ENCODE measurements at places on chromosomes 7 and 10.

GRCh38 chr7:42253316-42253715 is 16.3 kb upstream of the GLI3 start:
- DNase-seq, result no peak

- no peak for DNase-seq
Measured at GRCh38 chr7:101156866-101157589, 2.8 kb downstream of the AP1S1 start.

GRCh38 chr7:117176206-117176605 is 146.7 kb downstream of the WNT2 start:
- no peak for DNase-seq

- no peak for DNase-seq
Measured at GRCh38 chr7:157650801-157651200, 314.0 kb downstream of the DNAJB6 start.

- DNase-seq, result no peak
Measured at GRCh38 chr7:22651534-22652243, 75.3 kb upstream of the IL6 start.

DNA sequence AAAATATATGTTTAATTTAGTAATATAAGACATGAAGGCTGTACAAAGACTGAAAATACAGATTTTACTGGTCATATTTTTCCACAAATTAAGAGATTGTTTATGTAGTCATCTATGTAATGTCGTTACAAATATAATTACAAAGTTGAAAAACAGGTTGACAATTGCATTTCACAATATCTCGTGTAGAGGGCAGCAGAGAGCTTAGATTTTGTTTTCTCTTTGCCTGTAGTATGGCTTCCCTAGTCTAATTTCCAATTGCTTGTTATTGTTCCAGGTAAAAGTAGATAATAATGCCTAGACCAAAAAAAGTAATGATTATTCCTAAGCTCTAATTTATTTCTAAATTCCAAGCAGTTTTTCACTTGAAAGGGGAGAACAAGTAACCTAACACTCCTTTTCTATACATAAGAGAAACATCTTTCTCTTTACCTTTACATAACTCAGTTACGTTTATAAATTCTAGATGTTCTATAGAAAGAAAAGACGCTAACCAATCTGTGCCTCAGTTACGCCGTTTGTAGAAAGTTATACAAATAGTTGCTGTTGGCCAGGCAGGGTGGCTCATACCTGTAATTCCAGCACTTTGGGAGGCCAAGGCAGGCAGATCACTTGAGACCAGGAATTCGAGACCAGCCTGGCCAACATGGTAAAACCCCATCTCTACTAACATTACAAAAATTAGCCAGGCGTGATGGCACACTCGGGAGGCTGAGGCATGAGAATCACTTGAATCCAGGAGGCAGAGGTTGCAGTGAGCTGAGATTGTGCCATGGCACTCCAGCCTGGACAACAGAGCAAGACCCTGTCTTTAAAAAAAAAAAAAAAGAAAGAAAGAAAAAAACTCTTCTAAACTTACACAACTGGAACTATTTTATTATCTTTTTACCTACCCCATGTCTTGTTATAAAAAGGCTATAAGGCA is 30.0 kb downstream of the NET1 start:
- DNase-seq, result no peak

- DNase-seq, result no peak
Measured at GRCh38 chr7:3197567-3198213, 103.4 kb upstream of the SDK1 start.

DNA sequence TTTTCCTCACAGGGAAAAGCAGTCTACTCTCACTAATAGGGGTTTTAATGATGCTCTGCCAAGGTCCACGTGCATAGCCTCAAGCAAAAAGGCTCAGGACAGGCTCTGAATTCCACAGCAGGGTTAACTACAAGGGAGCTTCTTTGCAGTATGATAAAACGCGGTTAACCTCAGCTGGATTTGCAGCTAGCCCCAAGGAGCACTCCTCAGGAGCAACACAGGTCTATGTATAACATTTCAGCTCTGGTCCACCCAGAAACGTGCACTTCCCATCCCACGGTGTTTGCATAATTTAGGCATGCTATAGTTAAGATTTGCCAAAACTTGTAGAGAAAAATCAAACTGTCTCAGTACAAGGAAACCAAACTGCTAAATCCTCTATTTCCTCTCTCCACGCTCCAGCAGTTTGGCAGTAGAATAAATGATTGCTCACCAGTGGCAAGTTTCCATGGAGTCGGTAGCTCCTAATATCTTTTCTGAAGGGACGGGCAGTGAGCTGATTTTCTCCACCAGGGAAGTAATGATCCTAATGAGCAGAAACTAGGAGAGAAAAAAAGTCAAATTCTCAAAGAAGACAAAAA is 13.1 kb upstream of the ASB4 start:
- DNase-seq, result no peak

All from stimulated activated CD4-positive, alpha-beta T cell treated with anti-CD3 and anti-CD28 coated beads, Interleukin-2, amount 100 ng/mL, for 24 hours (primary cell).